CD4-positive, CD25-positive, alpha-beta regulatory T cell (primary cell): ENCODE measurements at places on chromosomes 3 and 15.

GRCh38 chr15:80970018-80970657, 19.5 kb downstream of the MESD start:
- DNase-seq, result peak; percentile 71

- DNase-seq, result no peak
Measured at GRCh38 chr3:16917980-16918682, 33.4 kb downstream of the PLCL2 start.

DNA sequence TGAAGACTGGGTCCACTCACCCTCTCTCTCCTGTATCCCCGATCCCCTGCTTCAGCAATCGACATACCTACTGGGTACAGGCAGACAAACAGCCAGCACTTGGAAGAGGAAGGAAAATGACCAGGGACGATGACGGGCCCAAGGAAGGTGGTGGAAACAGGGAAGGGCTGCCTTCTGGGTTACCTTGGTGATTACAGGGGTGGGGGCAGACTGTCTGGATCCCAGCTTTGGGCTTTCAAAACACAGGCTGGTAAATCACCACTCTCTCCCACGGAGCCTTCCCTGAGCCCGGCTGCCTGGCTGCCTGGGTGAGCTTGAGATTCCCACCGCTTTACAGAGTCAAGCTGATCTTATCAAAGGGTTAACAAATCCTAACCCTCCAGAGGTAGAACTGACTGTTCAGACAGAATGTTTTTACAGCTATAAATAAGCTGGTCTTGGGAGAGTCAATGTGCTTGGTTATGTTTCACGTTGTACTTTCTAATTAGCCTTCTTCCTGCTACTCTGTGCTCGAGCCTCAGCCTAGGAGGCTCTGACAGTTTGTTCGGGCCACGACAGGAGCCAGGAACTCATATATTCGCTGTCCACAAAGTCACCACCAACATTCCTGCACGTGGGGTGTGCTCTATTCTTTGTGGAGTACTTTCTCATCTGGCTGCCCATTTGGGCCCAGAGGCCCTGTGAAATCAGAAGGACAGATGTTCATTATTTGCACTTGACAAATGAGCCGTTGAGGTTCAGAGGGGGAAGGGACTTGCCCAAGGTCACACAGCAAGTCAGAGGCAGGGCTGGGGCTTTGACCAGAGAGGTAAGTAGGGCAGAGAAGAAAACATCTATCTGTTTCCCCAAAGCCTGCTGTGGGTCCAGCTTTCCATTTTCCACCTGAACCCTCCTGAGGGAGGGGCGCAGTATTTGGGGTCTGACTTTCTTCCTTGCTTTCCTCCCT, 63.5 kb downstream of the FEM1B start:
- no peak for DNase-seq

DNA sequence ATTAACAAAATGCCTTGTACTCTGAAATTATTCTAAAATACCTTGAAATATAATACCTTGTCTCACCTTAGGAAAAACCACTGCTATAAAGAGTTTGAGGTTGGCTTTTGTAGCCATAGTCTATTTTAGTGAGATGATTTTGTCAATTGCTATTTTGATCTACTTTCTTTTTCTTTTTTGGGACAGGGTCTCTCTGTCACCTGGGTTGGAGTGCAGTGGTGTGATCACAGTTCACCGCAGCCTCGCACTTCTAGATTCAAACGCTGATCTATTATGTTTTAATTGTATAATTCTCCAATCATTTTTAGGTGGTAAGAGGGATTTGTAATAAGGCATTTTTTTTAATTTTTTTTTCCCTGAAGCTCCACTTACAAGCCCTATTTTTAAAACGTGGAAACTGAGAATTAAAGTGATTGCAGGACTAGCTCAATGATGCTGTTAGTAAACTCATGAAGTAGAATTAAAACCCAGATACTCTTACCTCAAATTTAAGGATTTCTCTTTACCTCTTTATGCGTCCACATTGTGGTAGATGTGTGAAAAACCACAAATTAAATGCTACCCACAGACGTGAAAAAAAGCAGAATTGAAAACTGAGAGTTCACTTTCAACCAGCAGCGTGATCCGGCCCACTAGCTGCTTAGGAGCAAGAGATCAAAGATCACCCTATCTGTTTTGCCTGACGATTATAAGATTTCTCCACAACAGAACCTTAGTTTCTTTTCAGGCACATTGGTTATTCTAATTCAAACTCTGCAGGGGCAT, 384.2 kb downstream of the CGGBP1 start:
- DNase-seq, result no peak

GRCh38 chr3:179376474-179376873, 29.0 kb downstream of the MFN1 start:
- no peak for DNase-seq

- no peak for DNase-seq
Measured at GRCh38 chr15:66733976-66734375, 31.9 kb downstream of the SMAD6 start.

GRCh38 chr3:30832961-30833575, 61.4 kb downstream of the GADL1 start:
- DNase-seq, result no peak

DNA sequence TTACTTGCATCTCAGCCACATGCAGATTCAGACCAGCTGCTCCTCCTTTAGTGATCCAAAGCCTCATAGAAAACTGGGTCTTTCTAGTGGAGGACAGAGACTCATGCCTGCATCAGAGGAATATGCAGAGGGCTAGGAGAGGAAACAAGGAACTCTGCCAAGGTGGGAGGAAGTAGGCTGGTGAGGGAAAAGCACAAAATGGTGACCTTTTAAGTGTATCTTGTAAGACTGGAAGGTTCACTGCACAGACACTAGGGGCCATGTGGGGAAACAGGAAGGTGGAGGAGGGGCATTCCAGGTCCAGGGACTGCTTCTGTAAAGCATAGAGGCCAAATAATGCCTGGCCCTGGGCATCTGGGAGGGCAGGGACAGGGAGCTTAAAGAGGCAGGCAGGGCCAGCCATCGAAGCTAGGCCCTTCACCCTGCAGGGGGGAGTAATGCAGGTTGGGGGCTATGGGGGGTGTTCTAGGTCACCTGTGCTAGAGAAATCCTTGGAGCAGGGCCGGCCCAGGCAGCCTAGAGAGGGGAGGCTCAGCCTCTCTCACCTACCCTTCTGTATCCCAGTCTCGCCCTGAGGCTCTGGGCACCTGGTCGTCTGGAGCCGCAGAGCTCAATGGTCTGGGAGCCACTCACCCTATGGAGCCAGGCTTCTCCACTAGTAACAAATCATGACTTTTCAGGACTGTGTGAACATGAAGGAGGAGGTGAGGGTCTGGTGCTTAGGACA, 117.7 kb downstream of the DNAJB8 start:
- no peak for DNase-seq

GRCh38 chr15:93477721-93478120, 388.7 kb upstream of the RGMA start:
- no peak for DNase-seq

- no peak for DNase-seq
Measured at GRCh38 chr15:87239582-87240230, 1016.8 kb downstream of the NTRK3 start.

GRCh38 chr3:27794211-27794610, 72.1 kb upstream of the EOMES start:
- no peak for DNase-seq

GRCh38 chr15:71072423-71072822, 42.8 kb upstream of the THSD4 start:
- no peak for DNase-seq

- no peak for DNase-seq
Measured at GRCh38 chr15:66883284-66883911, 181.4 kb downstream of the SMAD6 start.

GRCh38 chr3:111103807-111104206, 32.2 kb downstream of the NECTIN3 start:
- DNase-seq, result no peak

- no peak for DNase-seq
Measured at GRCh38 chr15:48888836-48889235, 10.9 kb downstream of the EID1 start.

DNA sequence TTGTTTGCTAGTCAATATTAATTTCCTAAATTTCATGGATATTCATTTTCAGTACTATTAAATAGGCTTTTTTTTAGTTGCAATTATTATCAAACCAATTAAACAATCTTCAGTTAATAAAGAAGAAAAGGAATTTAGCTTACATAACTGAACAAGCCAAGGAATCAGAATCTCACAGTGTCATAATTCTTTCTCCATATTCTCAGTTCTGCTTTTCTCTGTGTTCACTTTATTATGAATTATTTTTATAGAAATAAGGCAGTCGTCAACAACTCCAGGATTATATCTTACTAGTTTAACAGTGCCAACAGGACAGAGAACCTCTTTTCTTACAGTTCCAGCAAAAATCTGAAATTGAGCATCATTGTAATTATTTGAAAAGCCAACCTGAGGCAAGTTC, 221.7 kb downstream of the CGGBP1 start:
- DNase-seq, result no peak

DNA sequence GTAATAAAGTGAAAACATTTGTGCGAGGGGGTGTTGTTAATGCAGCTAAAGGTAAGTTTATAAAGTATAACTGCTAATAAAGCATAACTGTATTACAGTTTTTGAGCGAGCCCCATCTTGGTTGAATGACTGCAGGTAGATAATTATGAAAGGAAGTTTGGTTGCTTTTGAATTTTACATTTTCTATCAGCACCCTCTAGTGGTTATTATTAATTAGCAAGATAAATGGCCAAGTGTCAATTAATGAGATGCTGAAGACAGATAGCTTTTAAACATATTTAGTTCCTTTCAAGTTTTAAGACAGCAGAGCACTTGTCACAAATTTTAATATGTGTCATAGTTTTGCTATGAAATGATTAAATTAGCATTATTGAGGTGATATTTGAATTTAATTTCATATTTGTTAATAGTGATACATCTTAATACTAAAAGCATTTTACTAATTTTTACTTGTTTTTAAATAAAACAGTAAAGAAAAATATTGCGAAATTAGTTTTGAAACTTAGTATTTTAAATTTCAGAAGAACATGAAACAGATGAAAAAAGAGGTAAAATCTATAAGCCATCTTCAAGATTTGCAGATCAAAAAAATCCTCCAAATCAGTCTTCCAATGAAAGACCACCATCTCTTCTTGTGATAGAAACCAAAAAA, 15.1 kb downstream of the U2SURP start:
- peak; percentile 50 for DNase-seq

GRCh38 chr3:25021816-25022215, 406.2 kb upstream of the RARB start:
- no peak for DNase-seq

- no peak for DNase-seq
Measured at GRCh38 chr15:80095511-80095910, 36.0 kb downstream of the ZFAND6 start.

DNA sequence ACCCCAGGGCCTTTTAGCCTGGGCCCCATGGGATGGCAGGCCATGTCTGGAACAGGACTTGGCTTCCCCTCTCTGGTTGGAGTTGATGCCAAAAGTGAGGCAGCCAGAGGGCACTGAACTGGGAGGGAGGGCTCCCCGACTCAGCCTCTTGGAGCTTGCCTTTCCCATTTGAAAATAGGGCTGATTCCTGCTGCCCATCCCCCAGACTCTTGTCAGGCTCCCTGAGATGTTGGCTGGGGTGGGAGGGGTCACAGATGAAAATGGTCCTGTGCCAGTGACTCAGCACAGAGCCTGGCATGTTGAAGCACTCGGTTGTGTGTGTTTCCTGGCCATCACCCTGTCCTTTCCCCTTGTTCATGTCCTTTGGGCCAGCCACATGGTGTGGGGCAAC, 6.6 kb downstream of the PPCDC start:
- DNase-seq, result no peak

DNA sequence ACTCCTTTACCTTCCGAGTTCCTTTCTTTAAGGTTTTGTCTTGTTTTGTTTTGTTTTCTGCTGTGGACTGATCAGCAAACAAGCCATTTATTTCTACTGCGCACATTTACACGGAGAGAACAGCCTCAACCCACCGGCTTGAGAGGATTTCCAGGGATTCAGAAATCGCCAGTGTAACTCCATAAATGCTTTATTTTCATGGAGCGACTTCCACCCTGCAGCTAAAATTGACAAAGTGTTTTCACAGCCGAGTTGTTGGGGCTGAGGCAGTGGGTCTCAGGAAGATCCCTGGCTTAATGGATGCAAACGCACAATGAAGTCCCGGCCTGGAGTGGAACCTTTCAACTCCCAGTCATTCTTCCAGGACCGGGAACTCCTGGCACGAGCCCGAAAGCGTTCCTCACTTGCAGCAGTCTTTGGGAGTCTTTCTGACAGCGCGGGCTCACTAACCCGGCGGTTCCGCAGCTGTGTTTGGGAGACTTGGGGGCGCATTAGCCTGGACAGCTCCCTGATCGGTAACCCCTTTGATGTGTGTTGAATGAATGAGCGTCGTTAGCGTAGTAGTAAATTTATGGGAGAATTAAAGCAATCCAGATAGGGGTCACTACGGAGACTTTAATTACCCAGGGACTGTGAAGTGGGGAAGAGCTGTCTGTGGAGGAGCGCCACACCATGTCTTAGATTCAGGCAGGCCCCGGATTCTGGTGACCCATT, 785 bp upstream of the MYRIP start:
- no peak for DNase-seq

- no peak for DNase-seq
Measured at GRCh38 chr3:49966233-49966942, 26.4 kb downstream of the RBM6 start.

- no peak for DNase-seq
Measured at GRCh38 chr15:79093352-79093935, 2.9 kb upstream of the RASGRF1 start.

- no peak for DNase-seq
Measured at GRCh38 chr15:71362987-71363968, 248.0 kb downstream of the THSD4 start.

DNA sequence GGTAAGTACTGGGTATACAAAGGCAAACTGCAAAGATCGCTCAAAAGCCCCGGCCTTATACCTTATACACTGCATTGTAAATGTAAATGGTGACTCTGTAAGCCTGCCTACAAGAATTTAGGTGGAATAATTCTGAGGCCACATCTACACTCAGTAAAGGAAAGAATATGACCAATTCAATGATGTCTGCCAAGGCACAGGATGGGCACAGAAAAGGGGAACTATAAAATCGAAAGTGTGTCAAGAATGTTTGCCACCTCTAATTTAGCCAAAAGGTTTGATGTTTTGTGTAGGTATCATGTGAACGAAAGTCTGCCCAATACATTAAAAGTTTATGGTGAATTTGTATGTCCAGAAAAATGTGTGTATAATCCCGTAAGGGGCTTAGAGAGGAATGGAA, 96.1 kb downstream of the FOXP1 start:
- no peak for DNase-seq
